T-helper 2 cell (primary cell): ENCODE measurements at places on chromosomes 12 and 14.
A peak's percentile ranks its signal among the peaks of the same experiment; 100 is the strongest.

GRCh38 chr12:67355428-67356379 is 86.5 kb downstream of the CAND1 start:
- DNase-seq: peak; percentile 18

DNA sequence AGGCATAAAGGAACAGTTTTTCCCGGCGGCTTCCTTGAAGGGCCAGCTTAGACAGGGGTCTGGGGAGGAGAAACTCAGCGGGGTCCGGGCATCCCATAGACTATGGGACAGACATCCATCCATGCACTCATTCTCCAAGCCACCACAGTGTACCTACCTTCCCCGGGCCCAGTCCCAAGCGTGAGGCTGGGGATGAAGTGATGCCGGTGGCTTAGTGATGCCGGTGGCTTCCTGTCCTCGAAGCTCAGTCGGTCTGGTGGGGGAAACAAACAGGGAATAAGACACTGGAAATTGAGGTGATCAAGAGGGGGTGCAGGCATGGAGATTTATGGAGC is 421 bp downstream of the RTL1 start:
- no peak for DNase-seq

- DNase-seq: no peak
Measured at GRCh38 chr14:80446356-80446755, 235.1 kb upstream of the DIO2 start.

GRCh38 chr12:122160761-122161160 is 13.3 kb downstream of the IL31 start:
- DNase-seq: no peak

DNA sequence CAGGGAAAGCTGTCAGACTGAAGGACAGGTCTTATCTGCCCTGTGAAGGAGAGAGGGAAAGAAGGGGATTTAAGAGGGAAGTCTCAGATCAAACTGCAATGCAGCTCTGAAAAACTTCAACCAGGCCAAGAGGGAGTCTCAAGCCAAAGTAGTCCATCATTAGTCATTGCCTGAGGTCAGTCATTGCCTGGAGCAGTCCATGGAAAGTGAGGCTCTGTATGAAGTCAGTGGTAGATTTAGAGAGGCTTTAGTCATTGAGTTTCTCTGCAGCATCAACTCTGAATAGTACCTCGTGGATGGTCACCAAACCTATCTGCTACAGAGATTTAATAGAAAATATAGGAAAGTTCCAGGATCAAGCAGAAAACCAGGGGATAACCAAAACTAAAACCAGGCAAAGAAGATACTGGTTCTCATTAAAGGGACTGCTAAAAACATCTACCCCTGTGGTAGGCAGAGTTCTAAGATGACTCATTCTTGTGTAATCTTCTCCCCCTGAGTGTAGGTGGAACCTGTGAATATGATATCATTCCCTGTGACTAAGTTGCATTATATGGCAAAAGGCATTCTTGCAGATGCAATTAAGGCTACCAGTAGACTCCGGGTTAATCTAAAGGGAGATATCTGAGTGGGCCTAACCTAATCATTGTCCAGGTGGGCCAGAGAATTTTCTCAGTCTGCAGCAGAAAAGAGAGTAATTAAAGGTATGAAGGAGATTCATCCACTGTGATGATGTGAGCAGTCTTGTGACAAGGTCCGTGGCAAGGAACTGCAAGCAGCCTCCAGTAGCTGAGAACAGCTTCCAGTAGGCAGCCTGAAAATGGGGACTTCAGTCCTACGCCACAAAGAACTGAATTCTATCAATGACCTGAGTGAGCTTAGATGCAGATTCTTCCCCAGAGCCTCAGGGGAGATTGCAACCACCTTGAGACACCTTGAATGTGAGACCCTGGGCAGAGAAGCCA is 123.1 kb downstream of the GALC start:
- no peak for DNase-seq

- DNase-seq: no peak
Measured at GRCh38 chr12:85562765-85563164, 273.4 kb downstream of the RASSF9 start.

DNA sequence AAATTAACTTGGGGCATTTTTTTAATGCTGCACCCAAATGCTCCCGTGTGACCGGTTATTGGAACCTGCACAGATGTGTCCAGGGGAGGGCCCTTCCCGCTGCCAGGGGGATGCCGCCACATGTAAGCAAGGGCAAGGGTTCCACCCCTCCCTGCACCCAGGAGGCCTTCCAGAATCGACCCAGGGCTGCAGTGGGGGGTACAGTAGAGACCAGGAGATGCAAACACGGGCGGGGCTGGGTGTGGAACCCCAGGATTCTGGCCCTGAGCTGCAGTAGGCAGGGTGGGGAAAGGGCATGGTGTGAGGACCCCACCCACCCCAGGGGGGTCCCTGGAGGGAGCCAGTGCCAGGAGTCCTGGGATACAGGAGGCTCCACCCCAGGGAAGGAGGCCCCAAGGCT is 54.1 kb downstream of the TNFAIP2 start:
- DNase-seq: no peak
